ENCODE measurements at places on chromosomes 13 and 19.

GRCh38 chr13:33388286-33388998 is 102.9 kb upstream of the STARD13 start:
- DNase-seq, result no peak

GRCh38 chr13:89899302-89900103 is 1448.0 kb upstream of the MIR17HG start:
- DNase-seq, result no peak

DNA sequence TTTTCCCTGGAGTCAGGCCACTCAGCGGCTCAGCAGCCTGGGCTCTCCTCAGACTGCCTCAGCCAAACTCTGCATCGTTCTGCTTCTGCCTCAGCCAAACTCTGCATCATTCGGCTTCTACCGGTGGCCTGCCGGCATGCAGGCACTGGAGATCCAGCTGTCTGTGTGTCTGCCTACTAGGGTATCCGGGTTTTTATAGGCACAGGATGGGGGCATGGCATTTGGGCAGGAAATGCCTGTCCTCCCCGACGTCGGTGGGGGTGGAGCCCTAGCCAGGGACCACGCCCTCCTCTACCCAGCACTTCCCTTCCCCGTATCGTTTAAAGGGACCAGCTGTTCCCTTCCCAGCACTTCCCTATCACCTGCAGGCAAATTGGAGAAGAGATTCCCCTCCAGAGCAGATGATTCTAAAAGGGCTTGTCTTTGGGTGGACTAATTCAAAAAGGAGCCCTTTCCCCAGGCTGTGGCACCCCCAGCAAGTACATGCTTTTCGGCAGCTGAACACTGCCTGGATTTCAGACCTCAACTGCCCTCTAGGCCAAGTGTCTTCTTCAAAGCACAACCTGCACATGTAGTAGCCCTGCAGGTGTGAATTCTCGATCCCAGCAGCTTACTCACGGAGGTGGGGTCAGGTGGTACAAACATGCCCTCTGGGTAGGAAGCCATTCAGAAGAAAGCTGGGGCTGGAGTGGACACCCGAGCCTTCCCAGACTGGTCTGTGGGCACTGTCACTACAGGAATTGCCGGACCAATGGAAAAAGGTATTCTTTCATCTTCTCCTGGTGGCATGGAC is 25.4 kb upstream of the GPR12 start:
- no peak for DNase-seq

- DNase-seq, result no peak
Observed at GRCh38 chr19:7918615-7919421, 1.3 kb upstream of the SNAPC2 start.

Data from left renal pelvis (tissue), 4 donors.